ENCODE measurements at places on chromosomes 12 and 14. TPM values are rescaled to one million over a fixed set of nuclear protein-coding genes. Genes with fewer than 3 reads are reported as not detected.

Gene GALC
- 24.0 TPM for total RNA-seq

Gene SSPN
- total RNA-seq: 36.7 TPM

Gene TAS2R7
- total RNA-seq: not detected

Gene DPF3
- 8.9 TPM for total RNA-seq

Gene KRT73
- total RNA-seq: not detected

Gene CPM
- 62.3 TPM for total RNA-seq

Gene GSC
- 2.1 TPM for total RNA-seq

Gene SIX4
- 14.0 TPM for total RNA-seq

Gene ISCU
- total RNA-seq: 235 TPM

Gene ALDH2
- 135 TPM for total RNA-seq

Gene MYO1H
- total RNA-seq: not detected

Gene LRTM2
- total RNA-seq: not detected

Measured in thoracic aorta (tissue), 2 donors.